ENCODE measurements at places on chromosomes 13 and 19. TPM values are rescaled to one million over a fixed set of nuclear protein-coding genes. Genes with fewer than 3 reads are reported as not detected.

ATP12A gene
- total RNA-seq: not detected

FCER2 gene
- 25.4 TPM for total RNA-seq

KANK2 gene
- 1.4 TPM for total RNA-seq

CEACAM6 gene
- total RNA-seq: 0.10 TPM

ZNF304 gene
- total RNA-seq: 4.5 TPM

DLL3 gene
- not detected for total RNA-seq

SYT3 gene
- total RNA-seq: not detected

ZNF549 gene
- total RNA-seq: 8.1 TPM

GPR18 gene
- 38.0 TPM for total RNA-seq

MISP3 gene
- total RNA-seq: 1.7 TPM

PGLYRP1 gene
- not detected for total RNA-seq

ZNF850 gene
- total RNA-seq: 1.4 TPM

TPTE2 gene
- total RNA-seq: not detected

CYP4F22 gene
- total RNA-seq: 0.21 TPM

PGLYRP2 gene
- total RNA-seq: not detected

TNFSF13B gene
- total RNA-seq: 36.6 TPM

ADGRE2 gene
- total RNA-seq: 22.7 TPM

IFI30 gene
- 769 TPM for total RNA-seq

C13orf42 gene
- total RNA-seq: not detected

ENOX1 gene
- total RNA-seq: under 0.01 TPM

TSSK6 gene
- total RNA-seq: 6.3 TPM

CGB2 gene
- total RNA-seq: not detected

CEACAM20 gene
- total RNA-seq: not detected

HCN2 gene
- total RNA-seq: 0.21 TPM

SLC1A6 gene
- 0.10 TPM for total RNA-seq

NR1H2 gene
- 125 TPM for total RNA-seq

WDR88 gene
- not detected for total RNA-seq

OPA3 gene
- 3.4 TPM for total RNA-seq

ALOX5AP gene
- total RNA-seq: 48.2 TPM

TBXA2R gene
- total RNA-seq: 1.8 TPM

APOC4 gene
- not detected for total RNA-seq

ADGRE3 gene
- 0.63 TPM for total RNA-seq

OR4F17 gene
- 0.10 TPM for total RNA-seq

TMC4 gene
- total RNA-seq: 0.31 TPM

CYP2A7 gene
- total RNA-seq: not detected
